Psoas muscle (tissue), 8 donors: ENCODE measurements at places on chromosomes 12 and 14. TPM values are rescaled to one million over a fixed set of nuclear protein-coding genes. Genes with fewer than 3 reads are reported as not detected.

Gene NAB2
- 114 TPM for polyA plus RNA-seq

Gene RAN
- polyA plus RNA-seq: 302 TPM

Gene ADGRD1
- polyA plus RNA-seq: 3.6 TPM

Gene CRIP1
- polyA plus RNA-seq: 20.6 TPM

Gene LRTM2
- not detected for polyA plus RNA-seq

Gene CDCA3
- polyA plus RNA-seq: 3.3 TPM

Gene IFNG-AS1
- polyA plus RNA-seq: not detected

Gene KRT83
- not detected for polyA plus RNA-seq

Gene REP15
- 0.73 TPM for polyA plus RNA-seq

Gene KRT80
- 0.24 TPM for polyA plus RNA-seq
